ENCODE measurements at places on chromosomes 1 and 21.
A peak's percentile ranks its signal among the peaks of the same experiment; 100 is the strongest.

- DNase-seq: peak; percentile 93
Observed at GRCh38 chr1:36576118-36576517, 93.4 kb upstream of the CSF3R start.

DNA sequence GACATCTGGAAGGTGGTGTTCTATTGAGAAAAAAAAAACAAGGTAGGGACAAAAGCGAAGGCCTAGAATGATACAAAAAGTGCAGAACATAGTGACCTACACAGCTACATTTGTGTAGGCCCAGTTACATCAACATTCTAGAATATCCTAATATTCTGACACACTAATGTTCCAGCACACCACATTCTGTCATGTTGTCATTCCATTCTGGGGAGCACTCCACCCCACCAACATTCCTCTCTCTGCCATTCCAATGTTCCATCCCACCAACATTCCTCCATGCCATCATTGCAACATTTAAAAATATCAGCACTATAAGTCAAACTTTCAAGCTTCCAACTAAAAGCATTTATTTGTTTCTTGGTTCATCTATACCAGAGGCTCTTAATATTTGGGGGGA, 28.5 kb downstream of the COA7 start:
- DNase-seq: no peak

DNA sequence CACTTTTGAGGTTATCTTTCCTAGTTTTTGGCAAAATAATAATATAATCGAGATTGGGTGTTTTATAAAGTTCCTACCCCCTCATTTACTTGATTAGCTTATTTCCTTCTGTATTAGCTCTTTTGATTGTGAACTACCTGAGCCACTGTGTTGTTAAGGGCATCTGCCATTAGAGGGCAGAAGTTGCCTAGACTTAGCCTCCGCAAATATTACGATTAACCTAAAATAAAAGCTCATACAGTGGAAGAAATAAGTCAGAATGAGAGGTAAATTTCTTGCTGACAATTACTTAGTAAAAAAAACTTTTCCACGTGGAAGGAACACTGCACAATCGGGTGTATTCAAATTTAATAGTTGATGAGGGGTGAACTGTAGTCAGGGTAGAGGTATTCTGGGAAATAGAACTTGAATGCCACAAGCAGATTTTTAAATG, 2.3 kb downstream of the H3-3A start:
- no peak for DNase-seq

DNA sequence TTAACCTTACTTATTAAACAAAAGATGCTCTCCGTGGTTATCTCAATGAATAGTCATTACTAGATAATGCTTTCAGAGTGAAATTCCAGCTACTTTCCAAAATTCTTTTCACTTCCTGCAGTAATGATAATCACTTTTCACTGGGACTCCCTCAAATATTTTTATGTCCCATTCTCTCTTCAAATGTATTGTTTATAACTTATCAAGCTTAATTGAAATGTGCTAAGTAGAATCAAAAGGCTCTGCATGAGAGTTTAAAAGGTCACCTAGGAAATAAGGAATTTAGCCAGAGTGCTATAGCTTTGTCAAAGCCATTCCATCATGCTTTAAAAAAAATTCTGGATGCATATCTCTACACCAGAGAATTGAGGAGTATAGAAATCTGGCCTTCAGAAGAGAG, 106.4 kb downstream of the ODF2L start:
- DNase-seq: no peak

- no peak for DNase-seq
Observed at GRCh38 chr1:203346060-203346768, 4.7 kb downstream of the FMOD start.

GRCh38 chr21:33374450-33375096, 28.6 kb upstream of the IFNGR2 start:
- DNase-seq: no peak

DNA sequence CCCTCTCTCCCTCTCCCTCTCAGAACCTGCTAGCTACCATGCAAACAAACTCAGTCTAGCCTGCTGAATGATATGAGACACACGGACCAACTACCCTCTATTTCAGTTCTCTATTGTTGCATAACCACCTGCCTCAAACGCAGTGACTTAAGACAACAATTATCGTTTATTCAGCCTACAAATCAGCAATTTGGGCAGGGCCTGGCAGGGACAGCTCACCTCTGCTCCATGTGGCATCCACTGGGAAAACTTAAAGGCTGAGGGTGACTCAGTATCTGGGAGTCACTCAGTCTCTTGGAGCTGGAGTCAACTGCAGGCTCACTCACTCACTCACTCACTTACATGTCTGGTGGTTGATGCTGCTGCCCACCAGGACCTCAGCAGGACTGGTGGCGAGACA, 121.3 kb downstream of the SEC16B start:
- no peak for DNase-seq

DNA sequence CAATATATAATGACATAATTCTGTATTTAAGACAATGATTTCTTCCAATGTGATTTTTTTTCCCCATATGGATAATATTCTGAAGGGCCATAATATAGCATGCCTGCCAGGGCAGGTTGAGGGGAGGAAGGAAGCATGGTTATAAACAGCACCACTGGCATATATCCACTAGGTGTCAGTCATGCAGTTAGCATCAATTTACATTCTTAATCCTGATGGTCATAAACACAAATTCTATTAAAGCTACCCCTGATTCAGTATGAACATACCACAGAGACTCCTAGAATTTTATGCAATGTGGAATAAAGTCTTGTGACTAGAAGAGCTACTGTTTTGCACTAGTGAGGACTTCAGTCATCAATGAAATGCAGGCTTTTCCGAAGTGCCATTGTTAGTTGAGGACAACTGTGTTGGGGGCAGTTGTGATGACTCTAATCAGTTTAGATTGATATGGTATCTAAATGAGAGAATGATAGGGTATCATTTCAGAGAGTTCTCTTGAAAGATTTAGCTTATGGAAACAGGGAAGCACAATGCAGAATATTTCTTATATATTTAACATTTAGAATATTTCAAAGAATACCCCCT, 342.7 kb upstream of the NR5A2 start:
- no peak for DNase-seq

DNA sequence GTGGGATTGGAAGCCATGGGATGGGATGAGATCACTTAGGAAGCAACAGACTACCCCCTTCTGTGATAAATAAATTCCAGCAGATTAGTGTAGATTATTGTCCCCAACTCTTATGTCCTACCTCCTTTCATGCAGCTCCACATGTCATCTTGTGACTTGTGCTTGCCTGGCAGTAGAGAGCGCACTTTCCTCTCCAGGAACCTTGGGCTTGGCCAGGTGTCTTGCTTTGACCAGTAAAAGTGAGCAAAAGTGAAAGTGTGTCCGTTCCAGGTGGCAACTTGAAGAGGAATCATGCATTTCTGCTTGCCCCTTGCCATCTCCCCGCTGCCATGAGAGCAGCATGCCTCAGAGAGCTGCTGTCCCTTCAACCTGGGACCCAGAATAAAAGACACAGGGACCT, 122.9 kb upstream of the ERG start:
- no peak for DNase-seq

GRCh38 chr1:62513013-62513412, 76.2 kb downstream of the USP1 start:
- no peak for DNase-seq

- DNase-seq: no peak
Observed at GRCh38 chr1:116127123-116127847, 16.1 kb downstream of the MAB21L3 start.

- DNase-seq: no peak
Observed at GRCh38 chr1:25800703-25801377, 847 bp downstream of the SELENON start.

DNA sequence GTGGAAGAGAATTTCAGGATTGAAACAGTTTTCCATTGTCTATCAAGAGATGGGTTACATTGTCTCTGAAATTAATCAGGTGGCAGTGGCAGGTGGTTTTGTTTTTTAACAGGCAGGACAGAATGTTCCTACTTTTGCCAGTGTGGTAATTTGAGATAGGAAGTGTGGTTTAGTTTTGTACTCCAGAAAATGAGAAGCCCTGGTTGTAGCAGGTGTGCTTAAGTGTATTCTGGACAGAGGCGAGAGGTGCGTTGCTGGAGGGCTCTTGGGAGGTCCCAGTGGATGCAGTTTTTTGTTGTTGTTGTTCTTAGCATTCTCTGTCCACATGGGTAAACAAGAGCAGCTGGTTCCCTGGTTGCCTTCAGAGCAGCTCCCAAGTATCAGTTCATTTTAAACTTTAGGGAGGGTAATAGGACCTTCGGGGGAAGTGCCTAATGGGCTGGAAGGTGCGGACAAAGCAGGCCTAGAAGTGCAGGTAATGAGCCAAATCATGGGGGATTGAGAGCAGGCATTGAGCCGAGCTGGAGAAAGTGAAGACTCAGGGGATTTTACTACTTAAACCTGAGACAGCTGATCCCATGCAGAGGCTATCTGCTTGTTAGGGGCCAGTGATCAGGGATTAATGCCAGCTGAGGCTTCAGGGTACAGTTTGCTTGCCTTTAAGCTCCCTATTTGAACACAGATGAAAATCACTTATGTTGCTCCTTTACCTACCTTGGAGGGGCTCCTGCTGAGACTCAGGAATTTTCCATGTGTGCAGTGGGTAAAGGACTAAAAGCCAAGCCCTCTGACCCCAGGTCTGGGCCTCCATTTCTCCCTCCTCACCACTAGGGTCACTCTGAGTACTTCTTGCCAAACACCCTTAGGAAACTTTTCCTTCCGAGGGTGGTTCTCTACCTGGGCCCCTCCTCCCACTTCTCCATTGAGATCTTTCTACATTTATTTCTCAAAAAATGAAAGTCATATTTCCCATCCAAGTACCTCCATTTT, 6.1 kb downstream of the PFKFB2 start:
- no peak for DNase-seq

GRCh38 chr1:17214876-17215544, 10.1 kb downstream of the PADI1 start:
- DNase-seq: no peak

DNA sequence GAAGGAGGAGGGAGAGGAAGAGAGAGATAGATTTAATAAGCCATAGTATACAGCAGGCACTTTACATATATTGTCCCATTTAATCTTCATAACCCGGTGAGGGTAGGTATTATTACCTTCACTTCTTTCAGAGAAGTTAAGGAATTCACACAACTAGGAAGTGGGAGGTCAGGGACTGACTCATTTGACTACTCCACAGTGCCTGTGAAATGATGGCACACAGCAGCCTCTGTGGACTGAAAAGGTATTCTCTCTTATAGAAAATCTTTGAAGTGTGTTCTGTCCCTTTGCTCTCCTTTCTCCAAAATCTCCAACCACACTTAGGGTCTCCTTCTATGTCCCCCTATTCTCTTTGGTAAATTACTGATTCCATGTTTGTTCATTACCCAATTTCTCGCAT, 23.9 kb downstream of the PALMD start:
- no peak for DNase-seq

DNA sequence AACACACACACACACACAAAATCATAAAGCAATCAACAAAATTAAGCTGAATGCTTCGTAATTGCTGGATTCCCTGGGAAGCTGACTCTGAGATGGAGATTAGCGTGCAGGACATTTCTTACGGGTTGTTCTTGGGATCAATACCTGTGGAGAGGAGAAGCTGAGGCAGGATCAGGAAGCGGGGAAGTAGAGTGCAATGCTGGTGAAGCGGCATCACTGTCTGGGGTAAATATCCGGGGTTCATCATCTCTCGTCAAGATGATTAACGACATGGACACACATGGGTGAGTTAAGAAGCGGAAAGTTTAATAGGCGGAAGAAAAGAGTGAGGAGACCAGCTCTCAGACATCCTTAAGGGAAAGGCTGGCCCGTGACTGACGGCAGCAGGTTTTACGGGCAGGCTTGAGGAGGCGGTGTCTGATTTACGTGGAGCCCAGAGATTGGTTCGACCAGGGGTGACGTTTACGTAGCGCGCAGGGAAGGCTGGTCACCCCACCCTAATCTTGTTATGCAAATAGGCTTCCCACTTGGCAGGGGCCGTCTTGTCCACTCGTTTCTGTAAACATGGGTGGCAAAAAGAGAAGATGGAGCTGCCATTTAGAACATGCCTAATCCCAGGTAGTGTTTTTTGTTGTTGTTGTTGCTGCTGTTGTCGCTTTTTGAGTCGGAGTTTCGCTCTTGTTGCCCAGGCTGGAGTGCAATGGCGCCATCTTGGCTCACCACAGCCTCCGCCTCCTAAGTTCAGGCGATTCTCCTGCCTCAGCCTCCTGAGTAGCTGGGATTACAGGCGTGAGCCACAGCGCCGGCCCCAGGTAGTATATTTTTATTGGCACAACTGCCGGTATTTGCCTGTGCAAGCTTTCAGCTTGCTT, 135.6 kb upstream of the KCNJ15 start:
- no peak for DNase-seq

DNA sequence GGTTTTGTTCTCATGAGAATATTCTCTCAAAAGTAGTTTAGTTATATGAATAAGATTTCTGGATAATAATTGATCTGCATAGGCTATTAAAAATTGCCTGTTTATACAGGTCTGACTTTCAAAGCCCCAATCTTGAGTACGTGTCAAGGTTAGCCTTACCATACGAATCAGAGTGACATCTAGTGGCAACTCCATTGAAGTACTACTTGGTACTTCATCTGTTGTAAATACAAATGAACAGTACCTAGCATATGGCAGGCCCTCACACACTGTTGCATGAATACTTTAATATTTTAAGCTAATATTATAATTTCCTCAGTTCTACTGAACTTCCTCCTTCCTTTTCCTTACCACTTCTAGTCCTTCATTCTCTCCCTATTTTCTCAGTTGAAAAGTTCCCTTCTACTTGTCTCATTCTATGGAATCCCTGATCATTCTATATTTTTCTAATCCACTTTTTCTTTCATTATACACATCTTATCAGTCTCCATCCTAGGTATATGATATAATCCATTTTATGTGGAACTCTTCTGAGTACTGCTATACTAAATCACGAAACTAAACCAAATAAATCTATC, 101.2 kb downstream of the AKT3 start:
- DNase-seq: no peak

DNA sequence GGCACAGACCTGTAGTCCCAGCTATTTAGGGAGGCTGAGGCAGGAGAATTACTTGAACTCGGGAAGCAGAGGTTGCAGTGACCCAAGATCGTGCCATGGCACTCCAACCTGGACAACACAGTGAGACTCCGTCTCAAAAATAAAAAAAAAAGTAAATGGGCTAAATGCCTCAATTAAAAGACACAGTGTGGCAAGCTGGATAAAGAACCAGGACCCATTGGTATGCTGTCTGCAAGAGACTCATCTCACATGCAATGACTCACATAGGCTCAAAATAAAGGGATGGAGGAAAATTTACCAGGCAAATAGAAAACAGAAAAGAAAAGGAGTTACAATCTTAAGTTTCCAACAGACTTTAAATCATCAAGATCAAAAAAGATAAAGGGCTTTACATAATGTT, 40.3 kb downstream of the ACBD6 start:
- DNase-seq: no peak

GRCh38 chr1:243587823-243588560, 262.1 kb downstream of the AKT3 start:
- no peak for DNase-seq

All from H1 (cell line).